Hypothalamus (tissue), 51 donors: ENCODE measurements at places on chromosomes 6 and 20.
A peak's percentile ranks its signal among the peaks of the same experiment; 100 is the strongest.

DNA sequence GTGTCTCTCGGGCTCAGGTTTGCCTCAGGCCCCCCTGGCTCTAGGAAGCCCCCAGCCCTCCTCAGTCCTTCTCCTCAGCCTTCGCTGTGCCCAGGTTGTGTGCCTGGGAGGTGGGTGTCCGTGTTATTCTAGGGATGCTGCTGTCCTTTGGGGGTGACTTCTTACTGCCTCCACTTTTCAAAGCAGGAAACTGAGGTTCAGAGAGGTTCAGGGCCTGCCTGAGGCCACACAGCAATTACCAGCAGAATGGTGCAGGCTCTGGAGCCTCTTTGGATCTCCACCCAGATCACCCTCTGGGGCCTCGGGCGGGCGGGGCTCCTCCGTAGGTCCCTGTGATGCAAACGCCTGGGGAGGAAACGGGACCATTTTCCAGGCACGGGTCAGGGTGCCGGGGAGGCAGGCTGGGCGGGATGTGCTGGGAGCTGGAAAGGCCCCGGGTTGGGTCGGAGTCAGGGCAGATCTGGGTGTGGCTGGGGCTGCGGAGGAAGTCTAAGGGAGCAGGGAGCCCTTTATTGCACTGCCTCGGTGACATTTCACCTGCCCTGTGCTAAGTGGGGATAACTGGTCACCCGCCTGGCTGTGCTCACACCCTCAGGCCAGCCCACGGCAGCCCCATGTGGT is 23.2 kb downstream of the GATA5 start:
- no peak for DNase-seq

GRCh38 chr6:34981951-34982350 is 92.9 kb downstream of the ANKS1A start:
- no peak for DNase-seq

- no peak for DNase-seq
Observed at GRCh38 chr20:44154521-44155001, 32.4 kb downstream of the JPH2 start.

DNA sequence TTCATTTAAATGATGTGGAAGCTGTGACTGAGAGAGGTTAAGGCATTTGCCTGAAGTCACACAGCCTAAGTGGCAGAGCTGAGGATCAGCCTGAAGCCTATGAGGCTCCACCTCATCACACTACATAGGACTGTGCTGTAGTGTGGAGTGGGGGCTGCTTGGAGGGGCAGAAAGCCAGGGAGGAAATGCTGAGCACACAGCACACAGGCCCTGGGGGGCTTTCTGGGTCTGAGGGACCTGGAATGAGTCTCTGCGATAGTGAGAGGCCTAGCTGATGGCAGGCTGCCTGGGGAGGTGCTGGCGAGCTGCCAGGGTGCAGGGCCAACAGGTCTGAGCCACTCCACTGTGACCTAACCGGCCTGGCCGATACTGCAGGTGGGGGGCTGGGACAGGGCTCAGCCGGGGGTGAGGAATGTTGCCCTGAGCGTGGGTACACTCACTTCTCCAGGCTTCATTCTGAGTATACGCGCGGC is 2.2 kb upstream of the ARHGAP40 start:
- DNase-seq = no peak

DNA sequence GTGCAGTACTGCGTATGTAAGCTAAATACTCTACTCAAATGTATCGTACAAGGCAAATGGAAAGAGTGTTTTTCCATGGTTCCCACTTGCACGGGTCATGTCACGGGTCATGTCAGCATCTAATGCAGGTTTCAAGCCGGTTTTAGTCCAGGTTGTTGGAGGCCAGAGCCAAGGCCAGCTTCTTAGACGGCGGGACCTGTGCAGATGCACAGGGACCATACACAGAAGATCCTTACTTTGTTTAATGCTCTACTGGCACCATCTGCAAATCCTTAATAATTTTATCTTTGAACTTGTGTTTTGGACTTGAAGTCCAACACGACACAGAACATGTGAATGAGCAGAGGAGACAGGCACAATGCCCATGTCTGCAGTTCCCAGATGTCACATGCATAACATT is 42.7 kb downstream of the SOD2 start:
- DNase-seq = no peak

GRCh38 chr6:129492260-129492659 is 217.7 kb downstream of the ARHGAP18 start:
- no peak for DNase-seq

- DNase-seq = no peak
Observed at GRCh38 chr20:9388813-9389161, 125.6 kb upstream of the LAMP5 start.

GRCh38 chr20:39100691-39101090 is 138.5 kb downstream of the DHX35 start:
- DNase-seq = no peak

GRCh38 chr6:157194110-157194509 is 129.2 kb downstream of the TMEM242 start:
- no peak for DNase-seq

GRCh38 chr6:2968600-2969135 is 2.7 kb downstream of the SERPINB6 start:
- DNase-seq = no peak

GRCh38 chr6:79066828-79067227 is 11.2 kb downstream of the PHIP start:
- no peak for DNase-seq

DNA sequence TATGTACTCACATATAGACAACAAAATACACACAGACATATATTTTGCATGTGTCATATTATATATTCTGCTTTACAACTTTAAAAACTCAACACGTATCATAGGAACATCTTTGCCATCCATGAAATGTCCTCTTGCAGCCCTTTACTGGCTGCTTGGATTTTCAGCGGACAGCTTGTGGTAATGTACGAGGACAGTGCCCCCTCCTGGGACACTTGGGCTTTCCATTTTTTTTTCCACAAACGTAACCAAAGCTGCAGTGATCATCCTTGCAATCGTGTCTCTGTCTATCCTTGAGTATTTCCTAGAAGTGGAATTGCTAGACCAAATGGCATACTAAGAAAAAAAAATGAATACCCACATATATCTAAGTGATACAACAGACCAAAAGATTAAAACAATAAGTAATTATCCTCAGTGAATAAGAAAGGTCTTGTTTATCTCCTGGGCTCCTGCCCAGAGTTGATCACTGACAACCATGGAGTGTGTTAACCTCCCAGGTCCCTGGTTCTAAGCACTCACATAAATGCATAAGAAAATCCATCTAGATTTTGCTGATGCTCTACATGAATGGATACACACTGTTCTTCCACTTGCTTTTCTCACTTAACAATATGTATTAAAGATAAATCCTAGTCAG is 18.1 kb downstream of the BPI start:
- no peak for DNase-seq

GRCh38 chr20:59778615-59779200 is 154.7 kb downstream of the SYCP2 start:
- no peak for DNase-seq

- no peak for DNase-seq
Observed at GRCh38 chr20:33450867-33451266, 7.3 kb upstream of the SNTA1 start.

DNA sequence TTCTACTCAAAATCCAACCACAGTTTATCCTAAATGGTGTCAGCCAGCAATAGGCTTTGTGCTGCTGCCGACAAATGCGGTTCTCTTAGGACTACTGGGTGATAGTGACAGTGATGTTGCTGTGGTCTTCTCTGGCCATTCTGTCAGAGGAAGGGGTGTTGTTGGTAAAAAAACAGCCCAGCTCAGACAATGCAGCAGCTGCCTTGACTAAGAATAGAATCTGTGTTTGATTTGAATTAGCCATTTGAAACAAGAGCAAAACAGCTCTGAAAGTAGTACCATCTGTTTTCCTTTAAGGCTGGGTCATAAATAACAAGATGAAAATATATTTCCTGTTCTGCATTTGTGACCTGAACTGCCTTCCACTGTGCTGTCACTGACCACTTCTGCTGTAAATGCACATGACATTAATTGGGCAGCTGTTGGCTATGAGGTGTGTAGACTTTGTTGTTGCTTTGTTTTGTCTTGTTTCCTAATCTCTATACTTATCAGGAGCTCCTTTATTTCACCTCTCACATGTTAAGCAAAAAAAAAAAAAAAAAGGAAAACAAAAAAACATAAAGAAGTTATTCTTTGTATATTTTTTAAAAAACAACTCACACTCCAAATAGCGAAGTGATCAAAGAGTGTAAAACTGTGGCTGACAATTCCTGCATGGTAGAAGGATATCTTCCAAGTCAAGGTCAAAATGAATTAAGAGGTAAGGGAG is 497.8 kb upstream of the ARID1B start:
- no peak for DNase-seq

DNA sequence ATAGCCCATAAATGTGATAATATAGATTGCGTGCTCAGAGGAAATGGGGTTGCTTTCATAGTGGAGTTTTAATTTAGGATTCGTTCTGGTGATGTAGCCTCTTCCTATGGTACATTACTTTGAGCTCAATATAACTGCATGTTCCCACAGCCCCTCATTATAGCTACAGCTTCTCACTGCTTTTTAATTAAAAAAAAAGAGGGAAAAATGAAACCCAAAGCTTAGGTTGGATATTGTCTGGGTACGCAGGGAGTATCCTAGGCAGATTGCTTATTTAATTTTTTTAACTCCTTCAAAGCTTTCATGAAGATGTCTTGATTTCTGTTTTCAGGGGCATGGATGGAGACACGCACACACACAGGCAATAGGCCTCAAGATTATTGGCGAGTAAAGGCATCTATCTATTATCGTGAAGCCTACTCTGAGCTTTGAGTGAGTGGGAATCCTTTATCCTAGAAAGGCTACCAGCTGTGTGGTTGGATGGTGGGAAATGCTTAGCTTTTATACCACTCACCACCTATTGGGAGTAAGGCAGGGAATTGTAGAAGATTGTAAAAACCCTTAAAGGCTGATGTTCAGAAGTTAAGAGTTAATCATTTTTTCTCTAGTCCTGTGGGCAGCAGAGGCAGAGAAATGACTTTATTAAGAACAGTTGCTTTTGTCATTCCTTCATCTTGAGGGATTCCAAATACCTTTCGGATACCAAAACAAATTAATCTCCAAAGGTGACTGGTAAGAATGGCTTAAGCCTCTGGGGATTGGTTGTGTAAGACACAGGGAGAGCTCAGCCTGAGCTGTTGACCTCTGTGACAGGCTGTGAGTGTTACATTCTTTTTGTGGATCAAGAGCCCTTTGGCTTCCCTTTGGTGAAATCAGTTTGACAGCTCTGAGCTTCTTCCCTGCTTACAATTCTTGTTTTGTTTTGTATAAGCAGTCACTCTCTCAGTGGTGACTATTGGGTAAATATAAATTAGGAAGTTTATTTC is 33.4 kb downstream of the CTNNBL1 start:
- DNase-seq = peak; percentile 44

- no peak for DNase-seq
Observed at GRCh38 chr20:63137851-63138415, 78.0 kb downstream of the YTHDF1 start.

DNA sequence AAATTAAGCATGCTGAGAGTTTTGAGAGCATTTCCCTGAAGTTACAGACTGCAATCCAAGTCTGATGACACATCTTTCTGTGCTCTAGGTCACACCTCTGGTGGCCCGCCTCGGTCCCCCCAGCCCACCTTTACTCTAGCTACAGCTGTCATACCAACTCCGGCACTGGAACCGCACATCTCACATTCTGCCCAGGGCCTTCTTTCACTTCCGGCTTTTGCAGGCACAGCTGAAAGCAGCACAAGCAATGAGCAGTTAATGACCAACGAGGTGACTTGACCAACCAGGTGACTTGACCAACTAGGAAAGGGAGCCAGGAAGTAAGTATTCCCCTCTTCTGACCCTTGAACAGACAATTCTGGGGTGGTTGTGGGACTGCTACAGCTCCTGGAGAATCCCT is 88.6 kb upstream of the MOCS1 start:
- no peak for DNase-seq

GRCh38 chr6:37580176-37580955 is 80.7 kb upstream of the CCDC167 start:
- no peak for DNase-seq

DNA sequence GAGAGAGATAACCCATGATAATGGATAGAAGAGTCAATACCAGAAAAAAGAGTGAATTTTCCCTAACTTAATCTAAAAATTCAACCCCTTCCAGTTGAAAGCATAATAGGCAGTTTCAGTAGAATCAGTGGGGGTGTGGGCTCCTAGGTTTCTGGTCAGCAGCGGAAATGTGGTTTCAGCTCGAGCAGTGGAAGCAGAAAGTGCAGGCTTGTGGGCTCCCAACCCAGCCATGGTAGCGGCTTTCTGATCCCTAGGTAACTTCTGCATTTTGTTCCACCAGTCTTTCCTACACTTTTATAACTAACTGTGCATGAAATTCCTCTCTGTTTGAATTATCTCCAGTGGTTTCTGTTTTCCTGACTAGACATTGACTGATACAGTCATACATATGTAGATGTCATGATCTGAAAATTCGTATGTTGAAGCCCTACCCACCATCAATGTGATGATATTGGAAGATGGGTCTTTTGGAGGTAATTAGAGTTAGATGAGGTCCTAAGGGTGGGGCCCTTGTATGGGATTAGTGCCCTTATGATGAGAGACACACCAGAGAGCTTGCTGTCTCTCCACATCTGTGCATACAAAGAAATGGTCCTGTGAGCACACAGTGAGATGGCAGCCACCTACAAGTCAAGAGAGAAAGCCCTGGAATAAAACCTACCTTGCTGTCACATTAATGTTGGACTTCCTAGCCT is 6.5 kb upstream of the DDO start:
- no peak for DNase-seq

DNA sequence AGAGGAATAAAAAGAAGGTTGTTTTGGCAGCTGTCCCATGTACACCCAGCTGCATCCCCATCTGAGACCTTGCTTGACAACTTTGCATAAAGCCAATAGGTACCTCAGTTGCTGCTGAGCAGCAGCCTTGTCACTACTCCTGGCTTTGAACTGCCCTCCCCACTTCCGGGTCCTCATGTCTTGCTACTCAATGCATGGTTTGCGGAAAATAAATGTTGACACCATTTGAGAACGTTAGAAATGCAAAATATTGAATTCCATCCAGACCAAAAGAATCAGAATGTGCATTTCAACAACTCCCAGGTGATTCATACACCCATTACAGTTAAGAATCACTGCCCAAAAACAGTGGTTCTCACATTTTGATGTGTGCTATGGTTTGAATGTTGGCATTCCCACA is 32.9 kb downstream of the GPX5 start:
- no peak for DNase-seq

DNA sequence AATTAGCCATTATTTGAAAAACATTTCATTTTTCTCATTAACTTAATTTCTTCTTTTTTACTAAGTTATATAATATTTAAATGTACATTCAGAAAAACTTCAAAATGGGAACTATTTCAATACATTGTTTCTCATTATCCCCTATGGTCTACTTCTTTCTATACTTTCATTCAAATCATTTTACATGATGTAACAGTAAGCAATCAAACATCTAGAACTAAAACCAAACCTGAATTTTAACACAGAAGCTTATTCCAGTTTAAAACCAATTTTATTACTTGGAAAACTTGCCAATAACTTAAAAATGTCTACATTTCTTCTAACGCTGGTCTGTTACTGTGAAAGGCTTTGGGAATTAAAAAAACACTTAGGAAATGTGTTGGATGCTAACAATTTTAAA is 4.6 kb upstream of the PRR18 start:
- no peak for DNase-seq

GRCh38 chr6:93139408-93140081 is 279.8 kb downstream of the EPHA7 start:
- DNase-seq = no peak

- no peak for DNase-seq
Observed at GRCh38 chr6:95232446-95232845, 344.9 kb upstream of the MANEA start.
